ENCODE measurements at places on chromosomes 4 and X. TPM values are rescaled to one million over a fixed set of nuclear protein-coding genes. Genes with fewer than 3 reads are reported as not detected.

Gene TCEAL6
- total RNA-seq: not detected

Gene SSX3
- not detected for total RNA-seq

Gene S100G
- not detected for total RNA-seq

Gene NLGN4X
- total RNA-seq: 2.2 TPM

Gene STS
- total RNA-seq: 8.9 TPM

Gene SSX4B
- not detected for total RNA-seq

Gene SPP1
- 33.4 TPM for total RNA-seq

Gene DNAAF6
- total RNA-seq: not detected

Data from glomerular endothelial cell (primary cell).